ENCODE measurements at places on chromosomes 5 and 9.

DNA sequence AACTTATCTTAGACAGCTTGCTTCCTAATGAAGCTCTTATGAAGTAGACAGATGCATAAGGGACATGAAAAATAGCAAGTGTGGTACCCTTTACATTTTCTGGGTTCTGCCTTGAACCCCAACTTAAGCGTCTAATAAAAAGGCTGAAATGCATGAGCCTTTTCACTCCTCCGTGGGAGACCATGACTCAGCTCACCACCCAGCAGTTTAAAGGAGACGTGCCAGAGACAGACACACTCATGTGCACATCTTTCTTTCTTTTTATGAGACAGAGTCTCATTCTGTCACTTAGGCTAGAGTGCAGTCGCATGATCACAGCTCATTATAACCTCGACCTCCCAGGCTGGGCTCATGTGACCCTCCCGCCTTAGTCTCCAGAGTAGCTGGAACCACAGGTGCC lies 22.3 kb downstream of the CTXN3 start:
- no peak for DNase-seq

DNA sequence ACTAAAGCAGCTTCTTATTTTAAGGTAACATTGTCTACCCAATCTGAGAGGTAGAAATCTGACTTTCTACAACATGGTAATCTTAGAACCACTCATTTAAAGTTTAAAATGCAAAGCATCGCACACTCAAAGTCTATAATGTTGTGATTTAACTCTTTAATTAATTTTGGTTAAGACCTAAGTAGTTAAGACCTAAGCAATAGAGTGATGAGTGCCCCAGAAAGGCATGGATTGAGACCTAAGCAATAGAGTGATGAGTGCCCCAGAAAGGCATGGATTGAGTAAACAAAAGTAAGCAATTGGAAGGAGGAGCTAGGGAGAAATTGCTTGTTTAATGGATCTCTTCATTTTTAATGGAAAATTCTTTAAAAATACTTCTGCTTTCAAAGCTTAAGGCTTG lies 86.8 kb downstream of the NLN start:
- no peak for DNase-seq

- no peak for DNase-seq
Measured at GRCh38 chr9:34097865-34098264, 28.6 kb downstream of the DCAF12 start.

DNA sequence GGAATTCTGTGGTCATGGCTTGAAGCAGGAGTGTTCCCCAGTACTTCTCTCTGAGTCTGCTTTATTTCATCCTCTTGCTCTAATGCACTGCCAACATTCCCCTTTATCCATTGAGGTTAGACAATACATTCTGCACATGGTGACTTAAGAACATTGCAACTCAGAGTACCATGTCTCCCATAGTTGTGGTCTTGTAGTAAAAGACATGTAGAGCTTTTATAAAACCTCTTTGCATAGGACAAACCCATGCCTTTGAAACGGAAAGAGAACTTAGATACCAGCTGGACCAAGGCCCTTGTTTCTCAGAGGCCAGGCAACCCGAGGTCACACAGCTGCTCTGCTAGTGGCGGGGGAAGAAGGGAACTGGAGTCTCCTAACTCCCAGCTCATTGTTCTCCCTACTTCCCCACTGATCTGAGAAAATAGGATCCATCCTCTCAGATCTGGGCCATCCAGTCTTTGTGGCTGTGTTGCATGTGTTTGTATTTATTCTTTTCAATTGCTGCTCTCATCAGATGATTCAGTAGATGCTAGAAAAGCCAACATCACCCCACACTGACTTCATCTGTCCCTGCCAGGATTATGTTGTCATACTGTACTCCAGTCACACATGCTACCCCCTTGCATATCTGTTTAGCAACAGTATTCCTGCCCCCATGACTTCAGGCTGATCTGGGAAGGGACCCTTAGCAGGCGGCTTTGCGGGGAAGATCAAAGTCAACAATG lies 236.9 kb downstream of the SAXO1 start:
- DNase-seq = no peak

DNA sequence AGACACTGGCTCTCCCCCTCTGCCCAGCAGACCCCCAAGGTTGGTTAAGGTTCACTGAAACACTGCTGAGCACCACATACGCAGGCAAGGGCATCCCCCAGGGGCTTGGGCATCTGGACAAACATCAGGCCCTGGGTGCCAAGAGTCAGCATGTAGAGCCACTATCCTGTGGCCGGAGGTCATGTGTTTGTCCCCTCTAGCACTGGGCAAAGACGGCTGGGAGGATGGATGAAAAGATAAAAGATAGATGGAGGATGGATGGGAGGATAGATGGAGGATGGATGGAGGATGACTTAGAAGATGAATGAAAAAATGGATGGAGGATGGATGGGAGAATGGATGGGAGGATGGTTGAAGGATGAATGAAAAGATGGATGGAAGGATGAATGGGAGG lies 216.8 kb upstream of the IER5L start:
- DNase-seq = no peak

DNA sequence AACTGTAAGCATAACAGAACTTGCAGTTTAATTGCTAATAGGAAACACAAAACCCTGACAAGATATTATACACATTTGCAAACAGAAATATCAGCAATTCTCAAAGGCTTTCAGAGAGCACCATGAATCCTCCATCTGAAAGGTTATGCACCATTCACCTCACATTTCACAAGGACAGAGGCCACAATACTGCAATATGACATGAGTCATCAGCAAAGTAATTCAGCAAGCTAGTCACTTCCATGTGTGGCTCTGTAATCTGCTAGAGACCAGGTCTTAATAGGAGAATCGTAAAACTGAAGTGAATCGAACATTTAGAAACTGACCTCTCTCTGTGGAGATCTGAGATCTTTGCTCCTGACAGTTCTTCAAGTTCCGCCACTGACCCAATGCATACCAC lies 28.3 kb downstream of the IARS1 start:
- no peak for DNase-seq

GRCh38 chr5:91864962-91865361 lies 481.8 kb upstream of the ARRDC3 start:
- DNase-seq = no peak

- no peak for DNase-seq
Measured at GRCh38 chr5:97550164-97550563, 367.1 kb upstream of the RIOK2 start.

DNA sequence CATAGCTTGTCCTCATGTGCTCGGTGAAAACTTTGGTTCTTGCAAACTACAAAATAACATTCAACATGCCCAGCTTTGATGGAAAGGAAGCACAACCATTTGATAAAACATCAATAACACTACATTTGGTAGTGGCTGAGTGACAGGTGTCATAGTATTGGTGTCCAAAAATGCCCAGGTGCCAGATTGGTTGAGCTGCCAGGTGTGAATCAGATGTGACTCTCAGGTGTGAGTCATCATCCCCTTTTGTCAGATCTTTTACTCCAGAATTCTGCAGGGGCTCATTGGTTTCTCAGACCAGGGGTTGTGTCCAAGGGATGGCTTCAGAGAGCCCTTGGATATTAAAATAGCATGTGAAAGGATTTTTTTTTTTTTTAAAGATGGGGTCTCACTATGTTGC lies 22.5 kb upstream of the POMT1 start:
- no peak for DNase-seq

GRCh38 chr5:134247428-134248224 lies 21.8 kb upstream of the PPP2CA start:
- DNase-seq = peak; percentile 91

DNA sequence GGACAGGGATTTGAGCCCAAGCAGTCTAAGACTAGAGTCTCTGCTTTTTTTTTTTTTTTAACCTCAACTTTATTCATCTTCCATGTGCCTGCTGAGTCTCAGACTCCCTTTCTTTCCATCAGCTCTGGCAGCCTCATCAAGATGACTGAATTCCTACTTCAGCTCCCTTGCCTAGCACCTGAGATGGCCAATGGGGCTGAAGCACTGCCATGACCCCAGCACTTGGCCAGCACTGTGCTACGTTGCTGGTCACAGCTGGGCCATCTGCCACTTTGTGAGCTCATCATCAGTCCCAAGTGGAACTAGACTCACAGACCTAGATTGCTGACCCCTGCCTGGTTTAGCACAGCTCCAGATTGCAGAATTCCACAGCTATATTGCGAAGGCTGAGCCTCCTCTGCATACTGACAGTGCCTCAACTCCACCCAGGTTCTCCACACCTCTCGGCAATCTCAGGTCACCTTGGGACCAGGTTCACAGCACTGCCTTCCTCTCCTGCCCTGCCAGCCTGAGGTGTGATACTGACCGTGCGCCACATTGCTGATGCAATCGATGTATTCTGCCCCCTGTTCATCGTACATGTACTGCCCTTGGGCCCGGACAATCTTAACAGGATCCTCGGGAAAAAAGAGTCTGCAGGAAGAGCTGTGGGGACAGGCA lies 1.6 kb downstream of the PHYKPL start:
- no peak for DNase-seq
